Tibial nerve (tissue), 4 donors: ENCODE measurements at places on chromosomes 12 and 14. TPM values are rescaled to one million over a fixed set of nuclear protein-coding genes. Genes with fewer than 3 reads are reported as not detected.

IAPP gene
- total RNA-seq: not detected

CREBL2 gene
- total RNA-seq: 74.7 TPM

DUSP16 gene
- 16.2 TPM for total RNA-seq

NKX2-1 gene
- total RNA-seq: not detected

- H3K4me1 ChIP-seq: no peaks in the 10 kb centered on the region
- H3K27ac ChIP-seq: no peak overlapping the region
- no peak for DNase-seq
Observed at GRCh38 chr12:48442179-48442847, 30.0 kb upstream of the ANP32D start.

DNA sequence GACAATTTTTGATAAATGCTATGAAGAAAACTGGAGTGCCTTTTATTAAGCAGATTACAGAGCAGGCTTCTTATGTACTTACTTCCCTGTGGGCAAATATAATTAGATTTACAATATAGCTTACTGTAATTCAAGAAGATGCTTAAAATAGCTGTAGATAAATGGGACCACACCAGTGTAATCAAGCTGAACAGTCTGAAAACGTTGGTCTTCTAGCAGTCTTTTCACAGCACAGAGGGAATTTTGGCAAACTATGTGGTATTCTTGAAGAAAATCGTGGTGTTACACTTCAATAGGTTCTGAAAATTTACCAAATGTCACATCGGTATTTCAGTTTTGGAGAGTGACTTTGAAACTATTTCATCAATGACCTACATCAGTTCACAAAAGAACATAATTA is 47.7 kb downstream of the SLC16A7 start:
- no peaks in the 10 kb centered on the region for H3K36me3 ChIP-seq
- no peak overlapping the region for H3K27ac ChIP-seq
- H3K27me3 ChIP-seq: no peaks in the 10 kb centered on the region
- H3K4me3 ChIP-seq: no peak overlapping the region
- no peak for DNase-seq
- H3K4me1 ChIP-seq: no peaks in the 10 kb centered on the region

DNA sequence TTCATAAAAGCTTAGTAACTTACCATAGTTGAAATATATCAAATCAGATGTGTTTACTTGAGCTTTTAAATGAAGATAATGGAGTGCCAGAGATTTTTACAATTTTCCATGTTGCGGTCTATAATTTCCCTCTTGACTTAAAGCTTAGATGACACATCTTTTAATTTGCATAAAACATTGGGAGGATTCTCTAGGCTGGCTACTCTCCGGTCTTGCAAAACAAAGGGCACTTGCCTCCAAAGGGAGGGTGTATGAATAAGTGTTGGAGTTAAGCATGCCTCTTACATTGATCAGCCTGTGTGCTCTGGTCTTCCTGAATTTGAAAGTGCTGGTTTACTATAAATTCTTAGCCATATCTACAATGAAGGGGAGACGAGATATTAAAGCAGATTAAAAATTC is 336.4 kb upstream of the NAV3 start:
- H3K27me3 ChIP-seq: no peaks in the 10 kb centered on the region
- H3K4me1 ChIP-seq: no peaks in the 10 kb centered on the region
- no peak overlapping the region for H3K27ac ChIP-seq
- H3K36me3 ChIP-seq: no peaks in the 10 kb centered on the region

- H3K27ac ChIP-seq: no peak overlapping the region
- H3K36me3 ChIP-seq: no peaks in the 10 kb centered on the region
- no peaks in the 10 kb centered on the region for H3K27me3 ChIP-seq
- no peak for DNase-seq
Observed at GRCh38 chr12:13350381-13350780, 153.9 kb downstream of the EMP1 start.

- no peaks in the 10 kb centered on the region for H3K27me3 ChIP-seq
- peaks cover 14% of the 10 kb centered on the region for H3K4me1 ChIP-seq
- peak overlapping the region; percentile 21 for H3K4me3 ChIP-seq
- no peak overlapping the region for H3K27ac ChIP-seq
- no peaks in the 10 kb centered on the region for H3K36me3 ChIP-seq
- no peak for DNase-seq
Observed at GRCh38 chr14:70188322-70188658, 461 bp downstream of the SLC8A3 start.

- H3K27ac ChIP-seq: no peak overlapping the region
- no peak for DNase-seq
- H3K4me3 ChIP-seq: no peak overlapping the region
Observed at GRCh38 chr12:124620606-124621295, 53.3 kb upstream of the NCOR2 start.

- H3K4me1 ChIP-seq: no peaks in the 10 kb centered on the region
- H3K27me3 ChIP-seq: no peaks in the 10 kb centered on the region
- no peaks in the 10 kb centered on the region for H3K36me3 ChIP-seq
- H3K27ac ChIP-seq: peak overlapping the region; percentile 5
- DNase-seq: no peak
Observed at GRCh38 chr14:61330511-61330910, 9.1 kb downstream of the PRKCH start.

GRCh38 chr12:101074940-101075680 is 134.9 kb downstream of the SLC5A8 start:
- H3K4me1 ChIP-seq: no peaks in the 10 kb centered on the region
- no peak overlapping the region for H3K27ac ChIP-seq
- no peaks in the 10 kb centered on the region for H3K36me3 ChIP-seq
- no peak overlapping the region for H3K4me3 ChIP-seq

DNA sequence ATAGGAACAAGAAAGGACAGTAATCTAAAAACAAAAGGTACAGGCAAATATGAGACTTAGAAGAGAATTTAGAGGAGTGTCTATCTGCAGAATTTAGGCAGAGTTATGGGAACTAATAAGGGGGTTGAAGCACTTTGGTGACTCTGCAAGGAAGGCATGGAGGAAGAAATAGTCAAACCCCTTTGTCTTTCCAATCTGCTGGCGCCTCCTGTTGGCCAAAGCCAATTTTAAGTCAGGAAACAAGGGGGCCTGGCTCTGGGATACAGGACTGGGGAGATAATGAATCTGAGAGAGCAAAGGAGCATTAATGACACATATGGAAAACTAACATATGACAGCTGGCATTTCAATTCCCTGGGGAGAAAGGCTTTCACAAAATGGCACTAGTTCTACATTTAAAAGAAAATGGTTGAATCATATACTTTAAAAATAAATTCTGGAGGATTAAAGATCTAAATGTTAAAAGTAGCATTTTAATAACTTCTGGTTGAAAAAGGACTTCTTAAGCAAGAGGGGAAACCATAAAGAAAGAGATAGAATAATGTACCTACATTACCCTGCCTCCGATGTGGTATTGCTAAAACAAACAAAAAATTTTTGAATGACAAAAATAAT is 48.5 kb upstream of the CSRP2 start:
- no peak overlapping the region for H3K4me3 ChIP-seq
- DNase-seq: peak; percentile 27

DNA sequence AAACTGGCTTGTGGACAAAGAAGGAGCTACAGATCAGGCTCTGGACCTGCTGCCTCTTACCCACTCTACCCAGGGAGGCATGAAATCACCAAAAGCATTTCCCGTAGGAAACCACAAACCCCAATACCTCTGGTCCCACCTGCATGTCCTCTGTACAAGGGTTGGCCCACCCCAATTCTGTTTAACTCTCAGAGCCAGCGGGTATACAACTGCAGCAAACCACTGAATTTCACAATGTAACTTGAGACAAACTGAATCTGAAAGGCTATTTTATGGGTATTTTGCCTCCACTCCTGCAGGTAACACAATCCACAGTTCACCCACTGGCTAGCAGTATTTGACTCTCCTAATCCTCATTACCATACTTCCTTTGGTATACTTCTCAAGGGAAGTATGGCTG is 16.5 kb downstream of the SIX1 start:
- no peak overlapping the region for H3K4me3 ChIP-seq
- no peaks in the 10 kb centered on the region for H3K36me3 ChIP-seq
- H3K4me1 ChIP-seq: peaks cover 4% of the 10 kb centered on the region
- no peak for DNase-seq

- DNase-seq: no peak
- H3K36me3 ChIP-seq: no peaks in the 10 kb centered on the region
- no peak overlapping the region for H3K4me3 ChIP-seq
- no peak overlapping the region for H3K27ac ChIP-seq
- no peaks in the 10 kb centered on the region for H3K27me3 ChIP-seq
Observed at GRCh38 chr12:75709503-75709902, 198.1 kb upstream of the KRR1 start.

DNA sequence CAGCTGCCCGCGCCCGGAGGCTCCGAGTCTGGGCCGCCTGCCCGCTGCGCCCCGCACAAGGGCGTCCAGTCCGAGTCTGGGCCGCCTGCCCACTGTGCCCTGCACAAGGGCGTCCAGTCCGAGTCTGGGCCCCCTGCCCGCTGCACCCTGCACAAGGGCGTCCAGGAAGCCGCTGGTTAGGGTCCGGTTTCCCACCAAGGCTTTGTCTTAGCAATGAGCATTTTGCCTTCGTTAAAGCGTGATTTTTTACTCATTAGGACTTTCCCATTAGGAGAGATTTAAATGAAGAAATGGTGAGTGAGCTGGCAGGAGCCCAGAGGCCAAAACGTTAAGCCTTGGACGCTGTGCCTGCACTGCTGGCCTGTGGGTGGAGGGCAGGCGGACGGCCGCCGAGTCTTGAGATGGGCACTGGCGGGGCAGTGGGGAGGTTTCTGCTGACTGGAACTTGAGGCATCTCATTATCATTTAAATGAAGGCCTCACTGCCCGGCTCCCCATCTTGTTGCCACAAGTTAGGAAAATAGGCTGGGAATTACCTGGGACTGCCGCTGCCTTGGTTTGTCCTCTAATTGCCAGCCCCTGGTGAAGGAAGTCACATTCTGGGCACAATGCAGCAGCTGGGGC is 36.0 kb downstream of the FBRSL1 start:
- H3K4me3 ChIP-seq: no peak overlapping the region
- no peaks in the 10 kb centered on the region for H3K36me3 ChIP-seq
- peaks cover 49% of the 10 kb centered on the region for H3K4me1 ChIP-seq
